Non-pigmented ciliary epithelial cell (primary cell): ENCODE measurements at places on chromosomes 11 and 22.

- no peak for DNase-seq
Measured at GRCh38 chr22:48538291-48538820, 1289.3 kb downstream of the BRD1 start.

- DNase-seq = no peak
Measured at GRCh38 chr11:118921929-118922744, 3.6 kb downstream of the BCL9L start.

GRCh38 chr11:59754859-59755700 is at the start of gene STX3:
TSS of gene STX3 (plus strand) at chr11:59755376. CDS start at chr11:59755606, 230 bp downstream.
- no peak for DNase-seq

GRCh38 chr22:36864454-36865215 is 3.8 kb downstream of the NCF4 start:
- DNase-seq = no peak

- peak; percentile 60 for DNase-seq
Measured at GRCh38 chr11:108870373-108871020, 205.6 kb downstream of the DDX10 start.

DNA sequence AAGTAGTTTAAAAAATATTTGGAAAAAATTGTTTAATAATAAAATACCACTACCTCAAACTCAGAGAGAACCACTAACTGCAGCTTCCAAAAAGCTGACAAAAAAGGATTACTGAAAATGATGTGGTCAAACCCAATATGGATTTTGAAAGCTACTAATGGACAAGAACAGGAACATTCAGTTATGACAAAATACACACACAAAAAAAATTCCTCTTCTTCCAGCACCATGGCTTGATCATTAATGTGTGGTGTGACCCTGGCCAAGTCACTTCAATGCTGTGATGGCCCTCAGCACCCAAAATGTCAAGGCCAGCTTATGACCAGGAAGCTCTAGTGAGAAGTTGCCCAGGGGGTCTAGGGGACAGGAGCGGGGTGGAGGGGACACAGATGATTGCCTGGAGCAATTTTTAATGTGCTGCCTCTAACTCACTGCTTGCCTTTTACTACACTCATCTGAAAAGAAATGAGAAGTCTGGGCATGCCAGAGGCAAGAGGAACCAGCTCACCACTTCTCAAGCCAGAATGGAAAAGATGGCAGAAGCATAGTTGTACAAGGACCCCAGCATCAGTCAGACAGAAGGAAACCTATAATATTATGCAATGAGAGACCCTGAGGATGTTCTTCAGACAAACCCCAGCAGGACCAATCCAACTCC is 2.2 kb downstream of the SMCO4 start:
- no peak for DNase-seq

GRCh38 chr22:48106215-48106614 is 1343.8 kb downstream of the TBC1D22A start:
- no peak for DNase-seq

- no peak for DNase-seq
Measured at GRCh38 chr11:93484716-93485115, 58.5 kb downstream of the SMCO4 start.

DNA sequence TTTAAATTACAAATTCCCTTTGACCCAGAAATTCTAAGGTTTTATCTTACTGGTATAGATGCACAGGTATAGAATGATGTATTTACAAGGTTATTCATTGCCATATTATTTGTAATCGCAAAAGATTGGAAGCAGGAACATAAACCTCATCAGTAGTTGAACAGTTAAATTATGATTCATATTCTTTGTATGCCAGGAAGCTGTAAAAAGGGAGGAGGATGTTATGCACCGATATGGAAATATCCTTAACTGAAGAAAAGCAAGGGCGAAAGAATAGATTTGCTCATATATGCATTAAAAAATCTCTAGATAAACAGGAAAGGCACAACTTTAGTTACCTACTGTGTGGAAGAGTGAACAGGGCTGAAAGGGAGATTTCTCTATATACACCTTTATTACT is 36.7 kb downstream of the PPFIA1 start:
- DNase-seq = no peak

GRCh38 chr11:132311703-132312102 is 941.3 kb downstream of the NTM start:
- DNase-seq = no peak

DNA sequence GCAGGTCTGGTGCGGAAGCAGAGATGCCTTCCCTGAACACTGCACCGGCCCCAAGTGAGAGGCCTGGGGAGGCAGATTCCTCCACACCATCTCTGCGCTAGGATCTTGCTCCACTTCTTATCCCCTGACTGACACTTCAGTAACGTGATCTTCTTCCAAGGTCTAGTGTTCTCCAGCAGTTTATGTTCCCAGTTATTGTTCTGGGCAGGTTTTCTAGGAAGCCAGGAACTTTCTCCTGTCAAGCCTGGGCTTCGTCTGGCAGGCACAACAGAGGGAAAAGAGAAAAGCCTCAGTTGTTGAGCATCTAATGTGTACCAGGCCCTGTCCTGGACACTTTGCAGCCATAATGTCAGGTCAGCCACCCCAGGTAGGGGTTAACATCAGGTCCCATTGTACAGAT is 10.5 kb downstream of the CD82 start:
- no peak for DNase-seq

- no peak for DNase-seq
Measured at GRCh38 chr11:43626798-43627197, 53.7 kb upstream of the HSD17B12 start.

DNA sequence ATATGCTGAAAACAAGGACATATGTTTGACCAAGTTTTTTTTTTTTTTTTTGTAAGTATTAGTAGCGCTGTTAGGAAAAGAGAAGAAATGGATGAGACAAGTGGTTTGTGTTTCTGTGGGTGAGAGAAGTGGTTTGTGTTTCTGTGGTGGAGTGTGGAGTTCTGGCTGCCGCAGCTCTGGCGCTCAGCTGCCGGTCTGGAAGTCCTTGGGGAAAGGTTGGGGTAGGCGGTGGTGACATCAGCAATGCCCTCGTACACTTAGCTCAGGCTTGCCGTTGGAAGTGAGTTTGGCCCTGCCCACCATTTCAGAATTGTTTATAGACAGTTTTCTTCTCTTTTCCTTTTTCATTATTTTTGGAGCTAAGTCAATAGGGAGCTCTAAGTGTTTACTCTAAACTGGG is 116.6 kb downstream of the TBC1D22A start:
- no peak for DNase-seq

GRCh38 chr22:39920134-39920743 is 19.4 kb downstream of the GRAP2 start:
- no peak for DNase-seq

DNA sequence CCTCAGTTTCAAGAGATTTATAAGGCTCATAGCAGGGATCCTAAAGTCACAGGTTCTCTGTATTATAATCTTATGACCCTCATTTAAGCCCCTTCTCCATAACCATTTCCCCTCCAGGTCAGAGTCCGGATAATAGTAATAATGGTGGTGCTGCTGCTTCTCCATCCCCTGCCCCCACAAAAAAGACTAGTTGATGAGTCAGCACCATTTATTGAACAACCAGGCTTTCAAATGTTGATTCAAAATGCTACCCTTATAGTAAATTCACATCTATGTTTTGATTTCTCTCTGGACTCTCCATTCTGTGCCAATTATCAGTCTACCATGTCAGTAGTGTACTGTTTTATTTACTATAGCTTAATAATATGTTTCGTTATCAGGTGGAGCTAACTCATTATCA is 17.6 kb upstream of the RIC3 start:
- DNase-seq = no peak

DNA sequence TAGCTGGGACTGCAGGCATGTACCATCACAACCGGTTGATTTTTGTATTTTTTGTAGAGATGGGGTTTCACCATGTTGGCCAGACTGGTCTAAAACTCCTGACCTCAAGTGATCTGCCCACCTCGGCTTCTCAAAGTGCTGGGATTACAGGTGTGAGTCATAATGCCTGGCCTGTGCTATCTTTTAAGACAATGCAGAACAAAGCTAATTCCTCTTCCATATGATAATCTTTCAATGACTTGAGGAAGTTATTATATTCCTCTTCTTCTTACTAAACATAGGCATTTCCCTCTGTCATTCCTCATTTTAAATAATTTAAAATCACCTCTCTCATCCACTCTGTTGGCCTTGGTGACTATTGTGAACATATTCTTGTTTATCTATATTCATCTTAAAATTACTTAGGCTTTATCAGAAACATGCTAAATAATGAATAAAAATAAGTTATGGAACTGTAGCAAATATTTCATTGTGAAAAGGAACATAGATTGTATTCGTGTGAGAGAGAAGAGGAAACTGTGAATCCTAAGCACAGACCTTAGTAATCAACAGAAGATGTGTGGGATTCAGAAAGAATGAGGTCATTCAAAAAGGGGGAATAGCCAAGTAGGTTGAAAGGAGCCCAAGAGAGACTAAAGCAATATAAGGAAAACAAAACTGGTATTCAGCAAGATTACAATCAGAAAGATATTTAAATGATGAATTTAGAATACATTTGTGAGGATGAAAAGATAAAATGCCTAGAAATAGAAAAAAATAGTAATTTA is 269.4 kb downstream of the TTC28 start:
- no peak for DNase-seq

DNA sequence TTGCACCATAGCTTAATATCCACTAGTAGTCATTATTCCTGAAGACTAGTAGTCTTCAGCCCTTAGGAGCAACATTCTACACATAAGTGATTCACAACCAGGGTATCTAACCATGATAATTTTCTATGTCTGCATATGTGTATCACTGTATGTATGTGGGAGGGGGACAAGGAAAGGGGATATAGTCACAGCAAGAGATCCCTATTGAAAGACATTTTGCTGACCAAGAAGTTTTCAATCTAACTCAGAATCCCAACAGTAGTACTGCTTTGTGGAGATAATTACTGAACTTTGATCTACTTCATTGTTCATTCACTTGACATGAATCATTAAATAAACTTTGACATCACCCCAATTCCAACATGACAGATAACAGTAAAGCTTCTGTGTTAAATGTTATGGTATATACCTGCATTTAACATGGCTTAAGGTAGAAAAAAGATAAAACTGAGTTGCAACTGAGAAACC is 10.3 kb downstream of the PIK3C2A start:
- DNase-seq = no peak

- no peak for DNase-seq
Measured at GRCh38 chr11:69108559-69108958, 47.2 kb upstream of the SMIM38 start.

- DNase-seq = no peak
Measured at GRCh38 chr22:22710719-22711531, 66.5 kb downstream of the GGTLC2 start.
